LoVo (cell line): ENCODE measurements at places on chromosomes 16 and 17.

DNA sequence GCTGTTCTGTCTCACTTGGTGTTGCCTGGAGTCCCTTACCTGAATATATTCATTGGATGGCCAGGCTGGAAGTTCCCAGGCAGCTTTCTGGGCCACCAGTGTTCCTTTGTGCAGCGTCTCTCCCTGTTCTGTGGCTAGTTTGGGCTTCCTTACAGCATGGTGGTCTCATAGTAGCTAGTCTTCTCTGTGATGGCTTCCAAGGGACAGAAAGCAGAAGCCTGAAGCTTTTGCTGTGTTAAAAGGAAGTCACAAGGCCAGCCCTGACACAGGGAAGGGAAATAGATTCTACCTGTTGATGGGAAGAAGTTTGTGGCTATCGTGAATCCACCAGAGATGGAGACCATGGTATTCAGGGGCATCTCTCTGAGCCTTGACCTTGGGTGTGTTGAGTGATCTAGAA, 34.6 kb downstream of the PLCG2 start:
- no peak for DNase-seq

GRCh38 chr17:49351572-49352140, 10.4 kb downstream of the ZNF652 start:
- no peak for DNase-seq

- DNase-seq: no peak
Observed at GRCh38 chr17:14749269-14749668, 448.4 kb downstream of the HS3ST3B1 start.

DNA sequence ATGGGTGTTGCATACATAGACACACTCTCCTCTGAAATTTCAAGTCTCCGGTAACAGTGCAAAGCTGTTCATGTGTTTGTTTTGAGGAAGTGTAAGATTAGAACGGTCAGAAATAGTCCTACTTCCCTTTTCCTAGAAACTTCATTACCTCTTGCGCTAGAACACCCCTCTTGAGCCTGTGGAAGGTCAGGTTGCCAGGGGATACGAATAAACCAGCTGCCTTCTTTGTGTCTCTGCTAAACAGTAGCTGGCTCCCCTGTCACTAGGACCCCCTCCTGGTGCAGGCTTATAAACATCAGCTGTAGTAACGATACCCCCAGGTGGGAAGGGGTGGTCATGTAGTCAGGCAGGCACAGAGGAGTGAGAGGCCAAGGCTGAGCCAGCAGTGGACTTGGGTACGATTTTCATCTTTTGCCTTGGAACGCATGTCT, 113.4 kb upstream of the RCVRN start:
- no peak for DNase-seq

DNA sequence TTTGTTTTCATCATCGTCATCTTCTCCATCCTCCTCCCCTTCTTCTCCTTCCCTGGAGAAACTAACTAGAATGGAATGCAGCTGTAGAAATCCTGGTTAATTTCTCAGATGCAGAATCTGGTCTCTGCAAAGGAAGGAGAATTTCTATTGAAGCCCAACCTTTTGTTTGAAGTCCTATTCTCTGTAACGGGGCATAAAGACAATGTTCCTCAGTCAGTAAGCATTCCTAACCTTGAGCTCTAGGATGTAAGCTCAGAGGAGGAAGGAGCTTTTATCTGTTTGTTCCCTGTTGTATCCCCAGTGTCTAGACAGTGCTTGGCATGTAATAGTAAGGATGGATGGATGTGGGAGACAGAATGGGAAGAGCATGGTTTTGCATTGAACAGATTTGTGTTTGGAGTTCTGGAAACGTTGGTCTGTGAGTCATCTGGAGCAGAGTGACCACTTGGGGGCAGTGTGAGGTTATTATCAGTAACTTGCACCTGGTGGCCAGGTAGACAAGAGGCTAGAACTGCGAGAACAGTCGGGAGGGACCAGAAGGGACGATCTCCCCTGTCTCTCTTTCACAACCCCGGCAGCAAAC, 363.7 kb downstream of the SNX29 start:
- peak; percentile 14 for DNase-seq

DNA sequence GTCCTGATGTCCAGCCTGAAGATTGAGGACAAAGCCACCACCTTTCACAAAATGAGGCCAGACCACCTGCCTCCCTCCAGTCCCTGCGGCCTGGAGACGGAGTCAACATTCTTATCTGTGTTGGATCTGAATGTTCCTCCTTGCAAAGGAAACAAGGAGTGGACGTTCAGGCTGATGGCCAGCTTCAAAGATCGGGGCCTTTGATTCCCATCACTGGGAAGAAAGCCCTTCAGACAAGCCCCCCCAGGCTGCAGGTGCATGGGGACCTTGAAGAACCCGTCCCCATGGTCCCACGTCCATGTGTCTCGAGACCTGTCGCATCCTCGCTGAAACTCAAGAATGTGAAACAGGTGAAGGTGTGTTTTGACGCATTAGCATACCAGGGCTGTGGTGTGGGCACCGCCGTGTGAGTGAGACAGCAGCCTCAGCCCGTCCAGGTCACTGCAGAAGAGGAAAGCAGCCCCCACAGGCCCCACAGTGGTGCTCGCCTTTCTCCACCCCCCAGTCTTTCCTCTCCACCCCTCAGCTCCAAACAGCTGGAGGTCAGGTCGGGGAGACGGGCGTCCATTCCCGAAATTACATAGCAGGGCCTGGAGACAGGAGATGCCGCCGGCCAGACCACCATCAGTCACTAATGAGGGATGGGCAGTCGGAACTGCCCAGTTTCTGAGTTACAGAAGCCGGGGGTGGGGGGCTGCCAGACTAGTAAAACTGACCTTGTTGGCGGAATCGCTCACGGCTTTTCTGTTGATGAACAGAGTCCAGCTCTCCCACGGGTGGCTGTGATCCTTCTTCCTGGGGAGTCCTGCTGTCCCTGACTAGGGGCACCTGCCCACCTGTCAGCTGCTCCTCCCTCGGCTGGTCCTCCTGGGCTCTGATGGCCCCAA, 877 bp upstream of the CSNK1D start:
- no peak for DNase-seq

GRCh38 chr16:30112197-30113030, 923 bp downstream of the GDPD3 start:
- no peak for DNase-seq

DNA sequence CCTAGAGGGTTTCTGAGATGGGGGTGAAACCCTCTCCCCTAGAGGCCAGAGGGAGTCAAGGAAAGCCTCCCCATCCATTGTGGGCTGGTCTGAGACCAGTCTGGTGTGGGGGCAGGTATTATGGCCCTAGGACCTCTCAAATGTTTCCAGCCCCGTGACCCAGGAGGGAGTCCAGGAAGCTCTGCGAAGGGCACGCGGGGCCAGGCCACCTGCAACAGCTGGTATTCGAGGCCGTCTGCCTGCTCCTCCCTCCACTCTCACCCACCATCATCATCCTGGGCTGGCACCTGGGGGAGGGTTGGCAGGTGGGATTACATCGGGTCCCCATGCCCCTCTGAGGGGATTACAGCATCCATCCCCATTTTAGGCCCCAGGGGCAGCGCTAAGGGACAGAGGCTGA, 38.1 kb upstream of the DLX4 start:
- DNase-seq: no peak

GRCh38 chr16:18853694-18854093, 52.3 kb upstream of the ARL6IP1 start:
- no peak for DNase-seq

GRCh38 chr17:4998027-4998731, 429 bp downstream of the KIF1C start:
- DNase-seq: no peak

- DNase-seq: no peak
Observed at GRCh38 chr16:48330841-48331192, 54.4 kb downstream of the SIAH1 start.

- no peak for DNase-seq
Observed at GRCh38 chr16:51155820-51156806, 5.0 kb upstream of the SALL1 start.

DNA sequence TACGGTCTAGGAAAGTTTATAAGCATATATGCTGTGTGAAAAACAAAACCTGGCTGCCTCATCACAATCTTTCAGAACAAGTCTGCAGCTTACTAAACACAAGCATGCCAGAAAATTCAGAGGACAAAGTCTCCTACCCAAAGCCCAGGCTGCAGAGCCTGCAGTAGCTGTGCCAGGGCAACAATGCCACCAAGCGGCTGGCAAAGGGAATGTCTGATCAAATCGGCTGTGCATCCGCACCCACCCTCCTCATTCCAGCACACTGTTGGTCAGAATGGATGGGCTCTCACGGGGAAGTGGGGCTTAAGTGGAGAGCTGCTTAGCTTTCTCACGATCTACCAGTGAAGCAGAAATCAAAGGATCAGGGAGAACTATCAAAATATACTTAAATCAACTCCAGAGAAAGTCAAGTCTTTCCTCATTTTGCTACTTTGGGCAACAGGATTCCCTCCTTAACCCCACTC, 73.5 kb downstream of the CYTH1 start:
- DNase-seq: peak; percentile 57

DNA sequence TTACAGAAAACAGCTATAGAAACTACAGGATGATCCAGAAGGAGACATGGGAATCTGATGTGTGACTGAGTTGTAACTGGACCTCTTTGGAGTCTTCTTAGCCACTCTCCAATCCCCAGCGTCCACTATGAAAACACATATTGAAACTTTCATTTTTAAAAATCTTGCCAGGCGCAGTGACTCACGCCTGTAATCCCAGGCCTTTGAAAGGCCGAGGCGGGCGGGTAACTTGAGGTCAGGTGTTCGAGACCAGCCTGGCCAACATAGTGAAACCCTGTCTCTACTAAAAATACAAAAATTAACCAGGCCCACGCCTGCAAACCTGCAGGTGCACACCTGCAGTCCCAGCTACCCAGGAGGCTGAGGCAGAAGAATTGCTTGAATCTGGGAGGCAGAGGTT, 53.3 kb downstream of the HIC1 start:
- DNase-seq: no peak

GRCh38 chr16:27313422-27314160, at the start of gene IL4R:
IL4R (plus strand) TSS chr16:27313974; CDS start chr16:27340204, 26,230 bp downstream.
- peak; percentile 55 for DNase-seq

DNA sequence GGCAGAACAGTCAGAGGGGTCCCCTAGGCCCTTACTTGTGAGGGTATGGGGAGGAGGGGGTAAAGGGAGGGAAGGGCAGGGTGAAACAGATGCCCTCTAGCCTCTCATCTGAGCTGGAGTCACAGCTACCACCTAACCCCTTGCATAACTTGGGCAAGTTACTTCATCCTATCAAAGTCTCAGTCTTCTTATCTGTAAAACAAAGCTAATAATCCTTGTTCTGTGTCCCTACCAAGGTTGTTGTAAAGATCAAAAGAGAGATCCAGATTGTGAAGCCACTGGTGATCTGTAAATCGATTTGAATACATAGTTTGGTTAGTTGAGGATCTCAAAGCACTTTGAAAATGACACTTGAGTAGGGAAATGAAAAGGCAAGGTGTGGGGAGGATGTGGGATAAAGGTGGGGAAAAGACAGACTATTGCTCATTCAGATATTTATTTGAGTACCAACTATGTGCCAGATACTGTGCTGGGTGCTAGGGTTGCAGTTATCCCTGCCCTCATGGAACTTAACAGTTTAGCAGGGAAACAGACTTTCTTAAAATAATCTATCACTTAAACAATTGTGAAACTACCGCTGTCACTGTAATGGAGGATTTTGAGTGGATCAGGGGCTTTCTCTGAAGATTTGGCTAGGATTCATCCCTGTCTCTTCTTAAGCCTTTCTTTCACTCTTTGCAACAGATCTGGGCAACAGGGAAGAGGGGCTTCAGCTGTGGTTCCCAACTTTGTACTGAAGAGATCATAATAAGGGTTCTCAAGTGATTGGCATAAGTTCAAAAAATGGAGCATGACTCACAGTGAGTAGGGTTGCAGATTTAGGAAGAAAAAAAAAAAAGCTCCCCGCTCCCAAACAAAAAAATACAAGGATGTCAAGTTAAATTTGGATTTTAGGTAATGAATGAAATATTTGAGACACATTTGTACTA, 3.0 kb downstream of the HEATR9 start:
- no peak for DNase-seq

- no peak for DNase-seq
Observed at GRCh38 chr17:20092261-20092867, 83.2 kb downstream of the SPECC1 start.

GRCh38 chr17:21250854-21251253, 2.4 kb downstream of the NATD1 start:
- no peak for DNase-seq

- DNase-seq: no peak
Observed at GRCh38 chr17:67139784-67140665, 95.7 kb downstream of the CACNG1 start.

DNA sequence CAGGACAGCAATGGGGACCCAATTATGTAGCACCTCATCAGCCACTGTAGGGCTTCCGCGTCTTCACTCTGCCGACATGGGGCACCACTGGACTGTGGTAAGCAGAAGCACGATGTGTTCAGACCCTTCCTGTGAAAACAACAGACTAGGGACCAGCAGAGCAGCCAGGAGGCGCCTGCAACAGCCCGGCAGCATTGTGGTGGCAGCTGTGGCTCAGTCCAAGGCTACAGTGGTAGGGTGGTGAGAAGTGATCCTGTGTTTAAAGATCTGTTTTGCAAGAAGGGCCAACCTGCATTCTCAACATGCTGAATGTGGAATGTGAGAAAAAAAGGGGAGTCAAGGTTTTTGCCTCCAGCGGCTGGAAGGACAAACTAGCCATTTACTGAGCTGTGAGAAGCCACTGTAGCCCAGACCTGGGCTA, 80.8 kb downstream of the GAS7 start:
- DNase-seq: no peak

- no peak for DNase-seq
Observed at GRCh38 chr17:76046064-76046463, 19.0 kb upstream of the EVPL start.

GRCh38 chr16:27579087-27579980, 29.4 kb downstream of the KATNIP start:
- no peak for DNase-seq

- no peak for DNase-seq
Observed at GRCh38 chr16:22274916-22275315, 22.3 kb upstream of the POLR3E start.

- DNase-seq: no peak
Observed at GRCh38 chr16:3283543-3284447, 504 bp downstream of the ZNF263 start.

DNA sequence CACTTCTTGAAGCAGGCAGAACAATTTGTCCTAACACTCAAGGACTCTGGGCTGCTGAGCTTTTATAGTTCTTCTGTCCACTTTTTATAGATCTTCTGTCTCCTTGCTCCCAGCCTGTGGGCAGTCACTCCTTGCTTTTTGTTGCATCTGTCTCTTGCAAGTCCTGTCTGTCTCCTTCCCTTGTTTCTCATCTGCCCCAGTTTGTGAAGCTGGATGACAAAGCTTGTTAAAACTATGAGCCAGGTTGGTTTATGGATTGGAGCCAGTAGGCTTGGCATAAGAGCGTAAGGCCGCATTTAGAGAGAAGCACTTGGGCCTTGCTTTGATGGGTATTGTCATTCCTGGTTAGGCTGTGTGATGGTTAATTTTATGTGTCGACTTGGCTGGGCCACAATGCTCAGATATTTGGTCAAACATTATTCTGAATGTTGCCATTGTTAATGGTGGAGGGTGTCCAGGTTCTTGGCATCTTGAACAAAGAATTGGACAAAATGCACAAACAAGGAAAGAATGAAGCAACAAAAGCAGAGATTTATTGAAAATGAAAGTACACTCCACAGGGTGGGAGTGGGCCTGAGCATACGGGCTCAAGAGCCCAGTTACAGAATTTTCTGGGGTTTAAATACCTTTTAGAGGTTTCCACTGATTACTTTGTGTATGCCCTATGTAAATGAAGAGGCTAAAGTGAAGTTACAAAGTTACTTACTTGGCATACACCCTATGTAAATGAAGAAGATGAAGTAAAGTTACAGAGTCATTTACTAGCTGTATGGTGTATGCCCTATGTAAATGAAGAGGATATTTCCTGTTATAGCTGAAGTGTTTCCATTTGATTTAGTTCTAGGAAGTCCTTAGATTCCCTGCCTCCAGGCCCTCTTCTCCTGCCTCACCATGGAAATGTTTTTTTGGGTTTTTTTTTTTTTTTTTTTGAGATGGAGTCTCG, 8.0 kb upstream of the CPPED1 start:
- DNase-seq: no peak
